ENCODE measurements at places on chromosomes 11 and 22. TPM values are rescaled to one million over a fixed set of nuclear protein-coding genes. Genes with fewer than 3 reads are reported as not detected.

C11orf86 gene
- 2.9 TPM for polyA plus RNA-seq

CPT1A gene
- 10.3 TPM for polyA plus RNA-seq

PDGFD gene
- 9.0 TPM for polyA plus RNA-seq

ZPR1 gene
- polyA plus RNA-seq, result 34.8 TPM

CEND1 gene
- polyA plus RNA-seq, result not detected

TRIM6 gene
- polyA plus RNA-seq, result 1.2 TPM

DDIAS gene
- 0.31 TPM for polyA plus RNA-seq

SPTBN2 gene
- 12.9 TPM for polyA plus RNA-seq

VSTM5 gene
- 0.76 TPM for polyA plus RNA-seq

DNA sequence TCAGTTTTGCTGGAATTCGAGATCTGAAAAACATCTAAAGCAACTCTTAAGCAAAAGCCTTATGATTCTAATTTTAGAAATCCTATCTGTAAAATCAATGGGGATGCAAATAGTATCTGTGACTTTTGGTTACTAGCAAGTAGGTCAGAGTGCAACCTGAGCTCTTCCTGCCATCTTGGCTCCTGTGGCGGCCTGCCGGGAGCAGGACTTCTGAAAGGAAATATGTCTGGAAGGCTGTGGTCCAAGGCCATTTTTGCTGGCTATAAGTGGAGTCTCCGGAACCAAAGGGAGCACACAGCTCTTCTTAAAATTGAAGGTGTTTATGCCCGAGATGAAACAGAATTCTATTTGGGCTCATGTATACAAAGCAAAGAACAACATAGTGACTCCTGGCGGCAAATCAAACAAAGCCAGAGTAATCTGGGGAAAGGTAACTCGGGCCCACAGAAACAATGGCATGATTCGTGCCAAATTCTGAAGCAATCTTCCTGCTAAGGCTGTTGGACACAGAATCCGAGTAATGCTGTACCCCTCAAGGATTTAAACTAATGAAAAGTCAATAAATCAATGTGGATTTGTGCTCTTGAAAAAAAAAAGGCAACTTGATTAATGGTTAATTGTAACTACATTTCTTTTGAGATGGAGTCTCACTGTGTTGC, 1.7 kb downstream of the SAMM50 start:
- no peak for DNase-seq

GRCh38 chr11:46674463-46675287, 25.7 kb downstream of the ARHGAP1 start:
- no peak for DNase-seq

GRCh38 chr11:103067118-103067517, 24.8 kb downstream of the DCUN1D5 start:
- DNase-seq, result no peak

GRCh38 chr22:35113341-35113740, 47.4 kb downstream of the ISX start:
- no peak for DNase-seq

DNA sequence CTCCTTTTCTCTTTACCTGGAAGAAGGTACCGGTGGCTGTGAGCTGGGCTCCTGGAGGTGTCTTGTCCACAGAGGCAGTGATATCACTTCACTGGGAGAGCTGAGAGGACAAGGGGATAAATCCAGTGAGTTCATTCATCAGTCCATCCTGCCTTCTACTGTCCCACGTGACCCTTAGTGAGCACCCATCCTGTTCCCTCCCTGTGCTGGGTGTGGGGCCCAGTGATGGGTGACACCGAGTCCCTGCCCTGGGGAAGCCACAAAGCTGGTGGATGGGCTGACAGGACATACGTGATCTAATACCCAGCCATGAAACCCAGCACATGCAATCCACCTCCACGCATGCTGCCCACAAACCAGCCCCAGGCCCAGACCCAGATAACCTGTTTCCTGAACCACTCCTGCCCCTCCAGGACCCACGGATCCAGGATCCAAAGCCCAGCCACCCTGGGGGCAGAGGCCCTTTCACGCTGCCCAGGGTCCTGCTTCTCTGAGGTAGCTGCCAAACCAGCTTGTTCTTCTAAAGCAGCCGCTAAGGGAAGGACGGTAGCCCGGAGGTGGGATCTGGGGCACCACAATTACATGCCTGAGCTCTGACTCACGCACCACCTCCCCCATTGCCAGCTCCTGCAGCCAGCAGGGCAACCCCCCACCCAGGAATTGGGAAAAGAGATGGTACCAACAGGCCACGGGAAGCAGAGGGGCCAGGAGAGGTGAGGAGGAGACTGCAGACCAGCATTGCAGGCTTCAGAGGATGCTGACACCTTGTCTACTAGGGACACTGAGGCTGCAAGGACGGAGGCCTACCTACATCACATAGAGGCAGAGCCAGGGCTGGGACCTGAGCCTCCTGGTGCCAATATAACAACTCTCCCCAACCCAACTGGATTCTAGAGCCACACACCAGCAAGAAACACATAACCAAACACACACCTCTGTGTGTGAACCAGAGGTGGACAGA, 35.2 kb downstream of the GDPD5 start:
- no peak for DNase-seq

DNA sequence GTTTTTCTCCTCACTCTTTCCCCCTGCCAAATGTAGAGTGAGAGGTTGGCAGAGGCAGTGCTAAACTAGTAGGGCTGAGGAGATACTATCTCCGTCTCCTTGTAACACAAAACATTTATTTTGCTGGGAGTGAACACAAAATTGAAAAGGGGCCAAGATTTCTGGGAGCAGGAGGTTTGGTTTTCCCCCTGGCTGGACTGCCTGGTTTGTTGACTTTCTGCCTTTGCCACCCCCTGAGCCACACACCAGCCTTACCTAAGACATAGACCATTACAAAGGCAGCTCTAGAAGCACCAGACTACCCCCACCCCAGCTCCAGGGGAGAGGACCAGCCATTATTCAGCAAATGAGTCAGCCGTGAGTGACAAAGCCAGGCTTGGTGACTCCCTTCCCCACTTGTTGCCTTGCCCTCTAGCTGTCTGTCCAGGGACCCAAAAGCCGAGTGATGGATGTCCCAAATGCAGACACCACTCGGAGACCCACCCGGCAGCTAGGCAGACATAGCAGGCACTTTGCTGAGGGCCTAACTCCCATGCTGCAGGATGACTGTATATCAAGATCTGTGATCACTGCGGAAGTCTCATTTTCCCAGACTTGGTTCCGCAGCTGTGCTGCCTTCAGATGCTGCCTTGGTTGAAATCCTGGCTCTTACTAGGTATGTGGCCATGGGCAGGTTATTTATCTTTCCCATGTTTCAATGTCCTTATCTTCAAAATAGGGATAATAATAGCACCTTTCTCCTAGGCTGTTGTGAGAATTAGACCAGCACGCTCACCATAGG, 17.7 kb upstream of the CDON start:
- peak; percentile 55 for DNase-seq

DNA sequence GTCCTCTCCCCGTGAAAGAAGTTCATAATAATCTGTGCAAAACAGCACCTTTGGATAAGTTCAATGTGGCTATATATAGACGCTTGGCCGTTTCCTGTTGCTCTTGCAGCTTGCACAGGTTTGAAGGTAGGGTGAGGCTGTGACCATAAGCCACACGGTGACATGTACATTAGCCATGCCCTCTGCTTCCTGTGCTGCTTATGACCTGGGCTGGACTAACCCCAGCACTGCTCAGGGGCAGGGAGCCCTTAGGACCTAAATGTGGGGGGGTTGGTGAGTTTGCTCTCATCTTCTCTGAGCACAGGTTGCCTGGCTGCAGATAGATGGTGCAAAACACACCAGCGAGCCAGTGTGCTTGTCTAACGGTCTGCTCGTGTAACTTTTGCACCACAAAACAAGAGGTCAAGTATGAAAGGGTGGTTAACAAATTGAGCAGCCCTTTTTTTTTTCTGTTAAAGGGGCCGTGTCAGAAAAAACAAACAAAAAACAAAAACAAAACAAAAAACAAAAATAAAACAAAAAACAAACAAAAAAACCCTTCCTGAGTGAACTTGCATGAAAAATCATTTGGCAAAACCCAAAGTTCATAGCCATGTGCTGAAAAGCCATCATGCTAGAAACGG, 37.3 kb downstream of the FLI1 start:
- DNase-seq, result peak; percentile 27

DNA sequence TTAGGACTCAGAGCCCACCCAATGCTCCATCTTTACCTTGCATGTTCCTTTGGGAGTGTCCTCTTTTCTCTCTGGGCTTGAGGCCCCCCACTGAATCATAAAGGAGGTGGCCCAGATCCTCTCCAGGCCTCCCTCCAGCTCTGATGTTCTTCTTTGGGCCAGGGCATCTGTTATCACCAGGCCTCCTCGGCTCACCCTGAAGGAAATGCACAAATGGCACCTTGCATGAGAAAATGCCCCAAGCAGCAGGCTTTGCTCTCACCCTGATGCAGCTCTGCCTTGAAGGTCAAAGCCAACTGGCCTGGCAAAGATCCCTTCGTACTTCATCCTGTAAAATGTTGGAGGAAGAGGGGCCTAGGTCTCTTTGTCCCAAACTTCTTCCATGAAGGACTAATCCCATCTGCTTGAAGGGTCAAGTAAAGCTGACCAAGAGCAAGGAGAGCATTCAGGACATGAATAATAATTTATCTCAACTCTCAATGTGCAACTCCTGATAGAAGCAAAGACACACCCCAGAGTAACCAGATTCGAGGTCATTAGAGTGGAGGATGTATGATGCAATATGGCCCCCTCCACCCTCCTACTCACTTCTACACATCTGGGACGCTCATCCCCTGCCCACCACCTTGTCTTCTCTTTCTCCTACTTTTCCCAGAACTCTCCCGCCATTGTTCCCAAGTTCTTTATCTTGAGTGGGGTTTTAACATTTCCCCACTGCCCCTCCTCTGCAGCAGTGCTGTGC, 9.5 kb downstream of the APOL6 start:
- no peak for DNase-seq

DNA sequence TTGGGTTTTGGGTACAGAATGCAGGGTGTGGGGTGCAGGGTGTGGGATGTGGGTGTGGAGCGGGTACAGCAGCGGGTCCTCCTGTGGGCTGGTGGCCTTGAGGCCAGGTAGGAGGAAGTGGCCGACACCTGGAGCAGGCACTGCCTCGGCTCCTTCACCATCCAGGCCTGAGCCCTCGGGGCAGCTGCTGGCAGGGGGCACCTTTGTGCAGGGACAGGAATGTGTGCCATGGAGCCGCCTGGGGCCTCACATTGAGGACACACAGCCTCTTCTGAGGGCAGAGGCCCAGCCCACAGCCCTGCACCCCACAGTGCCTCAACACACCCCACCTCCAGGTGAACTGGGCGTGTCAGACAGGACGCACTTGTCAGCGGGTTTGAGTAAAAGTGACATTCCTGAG, 984.0 kb downstream of the BRD1 start:
- no peak for DNase-seq

GRCh38 chr11:67613313-67613959, 6.7 kb downstream of the NDUFV1 start:
- DNase-seq, result peak; percentile 7

DNA sequence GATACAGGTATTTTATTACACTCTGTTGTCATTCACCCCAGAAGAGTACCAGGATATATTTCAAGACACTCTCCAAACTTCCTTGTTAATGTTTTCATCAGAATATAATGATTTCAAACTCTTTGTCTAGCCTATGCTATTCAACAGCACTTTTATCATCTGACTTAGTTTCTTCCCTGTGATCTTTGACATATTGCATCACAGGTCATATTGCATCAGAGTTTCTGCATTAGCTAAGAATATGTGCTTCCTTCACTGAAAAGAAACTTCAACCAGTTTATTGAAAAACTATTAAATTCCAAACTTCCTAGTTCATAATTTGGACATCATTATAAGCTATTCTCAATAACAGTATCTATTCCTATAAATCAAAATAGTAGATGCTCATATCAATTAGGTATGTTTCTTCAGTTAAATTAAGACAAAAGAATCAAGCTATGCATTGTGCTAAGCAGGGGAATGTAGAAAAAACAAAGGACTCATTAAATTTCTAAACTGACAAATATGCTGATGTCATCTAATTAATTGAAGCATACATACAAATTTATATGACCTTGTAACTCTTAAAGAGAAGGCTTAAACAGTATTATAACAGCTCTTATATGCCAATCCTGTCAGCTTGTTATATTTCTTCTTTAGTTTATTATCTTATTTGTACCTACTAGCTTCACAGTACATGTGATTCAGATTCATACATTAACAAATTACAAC, 361.8 kb upstream of the LUZP2 start:
- DNase-seq, result no peak

DNA sequence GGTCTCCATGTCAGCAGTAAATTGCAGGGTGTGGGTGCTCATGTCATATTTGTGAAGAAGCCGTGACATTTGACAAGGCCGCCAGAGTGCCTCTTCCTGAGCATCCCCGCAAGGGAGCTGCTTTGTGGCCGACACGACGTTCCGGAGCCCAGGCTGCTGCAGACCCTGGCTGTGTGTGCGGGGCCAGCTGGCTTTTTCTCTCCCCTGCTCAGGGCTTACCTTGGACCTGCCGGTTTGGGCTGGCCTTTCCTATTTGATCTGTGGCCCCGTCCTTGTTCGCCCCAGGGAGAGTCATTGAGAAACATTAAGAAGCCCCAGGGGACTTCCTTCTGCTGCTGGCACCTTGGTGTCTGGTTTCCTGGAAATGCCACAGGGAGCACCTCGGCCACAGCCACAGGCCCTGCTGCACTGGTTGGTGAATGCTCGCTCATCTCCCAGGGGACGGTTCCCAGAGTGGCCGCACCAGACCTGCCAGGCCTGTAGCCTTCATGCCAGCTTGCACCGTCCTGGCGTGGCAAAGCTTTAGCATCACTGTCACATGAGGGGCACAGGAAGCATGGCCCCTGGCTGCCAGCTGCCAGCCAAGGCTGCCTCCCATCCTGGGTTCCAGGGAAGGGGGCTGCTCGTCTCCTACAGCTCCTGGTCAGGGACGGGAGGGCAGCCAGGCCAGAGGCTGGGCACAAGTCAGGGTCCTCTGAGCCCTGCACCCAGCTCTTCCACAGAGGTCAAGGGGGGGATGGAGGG, 5.4 kb downstream of the GRK2 start:
- DNase-seq, result no peak

DNA sequence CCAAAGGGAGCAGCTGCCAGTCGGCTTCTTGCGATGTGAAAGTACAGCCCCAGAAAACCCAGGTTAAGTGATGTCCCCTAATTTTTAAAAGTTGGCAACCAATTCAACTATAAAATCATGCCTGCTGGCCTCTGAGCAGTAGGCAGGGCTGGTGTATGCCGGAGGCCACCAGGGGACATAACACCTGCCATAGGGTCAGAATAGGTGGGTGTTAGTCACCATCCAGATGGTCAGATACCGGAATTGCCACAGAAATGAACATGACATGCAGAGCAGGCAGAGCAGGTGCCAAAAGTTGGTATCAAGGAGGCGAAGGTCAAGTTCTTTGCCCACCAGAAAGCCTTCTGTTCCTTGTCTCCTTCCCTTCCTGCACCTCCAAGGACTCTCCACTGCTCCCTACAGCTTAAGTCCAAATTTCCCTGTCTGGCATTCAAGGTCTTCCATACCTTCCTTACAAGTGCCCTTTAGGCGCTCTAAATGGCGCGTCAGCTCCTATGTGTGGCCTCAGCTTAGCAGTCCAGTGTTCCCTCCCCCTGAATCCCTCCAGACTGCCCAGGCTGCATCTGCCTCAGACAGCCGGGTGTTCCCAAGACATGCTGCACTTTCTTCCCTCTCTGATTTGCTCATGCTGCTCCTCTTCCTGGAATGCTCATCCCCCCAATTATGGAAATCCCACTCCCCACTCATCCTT, 45.1 kb downstream of the PTPRJ start:
- no peak for DNase-seq

GRCh38 chr11:64250415-64251015, 815 bp upstream of the PLCB3 start:
- DNase-seq, result no peak
